ENCODE measurements at places on chromosomes 16 and 17.

- no peak for DNase-seq
These were observed 29.9 kb downstream of the ABCA6 start for GRCh38 chr17:69111794-69112193.

DNA sequence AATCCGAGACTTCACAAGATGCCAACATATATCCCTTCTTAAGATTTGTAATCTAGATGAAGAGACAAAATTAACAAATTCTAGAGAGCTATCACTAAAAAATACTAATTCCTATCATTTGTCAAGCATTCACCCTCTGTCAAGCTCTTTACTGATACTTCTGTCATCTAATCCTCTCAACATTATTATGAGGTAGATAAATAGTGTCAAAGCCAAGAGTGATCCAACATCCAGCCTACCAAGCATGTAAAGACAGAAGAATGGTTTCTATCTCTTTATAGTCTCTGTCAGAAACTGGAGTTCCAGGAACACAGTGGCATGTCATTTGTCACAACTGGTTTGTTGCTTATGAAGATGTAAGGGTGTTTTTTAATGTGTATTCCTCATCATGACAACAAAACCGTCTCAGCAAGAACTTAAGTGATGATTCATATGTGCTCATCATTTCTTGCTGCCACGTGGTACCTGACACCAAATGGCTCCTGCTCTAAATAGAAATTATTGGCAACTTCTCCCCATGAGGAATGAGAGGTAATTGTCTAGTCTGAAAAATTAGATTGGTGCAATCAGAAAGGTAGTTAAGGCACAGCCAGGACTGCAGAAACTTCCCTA lies 196.8 kb downstream of the TOX3 start:
- DNase-seq: no peak

DNA sequence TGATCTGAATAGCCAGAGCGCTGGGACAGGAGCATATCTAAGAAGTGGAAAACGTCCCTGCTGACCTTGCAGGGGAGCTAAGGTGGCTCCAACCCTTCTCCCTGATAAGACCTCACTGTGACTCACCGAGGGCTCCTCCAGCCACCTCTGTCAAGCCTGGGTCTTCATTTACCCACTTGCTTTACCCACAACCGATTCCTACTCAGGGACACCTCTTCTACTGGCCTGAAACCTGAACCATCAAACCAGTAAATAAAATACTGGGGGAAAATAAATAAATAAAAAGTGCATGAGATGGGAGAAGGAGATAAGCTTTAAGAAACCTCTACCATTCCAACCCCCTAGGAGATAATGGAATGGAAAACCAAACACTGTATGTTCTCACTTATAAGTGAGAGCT lies 80.2 kb upstream of the ALOX12 start:
- no peak for DNase-seq

GRCh38 chr16:89064606-89065457 lies 28.8 kb upstream of the ACSF3 start:
- DNase-seq: no peak

DNA sequence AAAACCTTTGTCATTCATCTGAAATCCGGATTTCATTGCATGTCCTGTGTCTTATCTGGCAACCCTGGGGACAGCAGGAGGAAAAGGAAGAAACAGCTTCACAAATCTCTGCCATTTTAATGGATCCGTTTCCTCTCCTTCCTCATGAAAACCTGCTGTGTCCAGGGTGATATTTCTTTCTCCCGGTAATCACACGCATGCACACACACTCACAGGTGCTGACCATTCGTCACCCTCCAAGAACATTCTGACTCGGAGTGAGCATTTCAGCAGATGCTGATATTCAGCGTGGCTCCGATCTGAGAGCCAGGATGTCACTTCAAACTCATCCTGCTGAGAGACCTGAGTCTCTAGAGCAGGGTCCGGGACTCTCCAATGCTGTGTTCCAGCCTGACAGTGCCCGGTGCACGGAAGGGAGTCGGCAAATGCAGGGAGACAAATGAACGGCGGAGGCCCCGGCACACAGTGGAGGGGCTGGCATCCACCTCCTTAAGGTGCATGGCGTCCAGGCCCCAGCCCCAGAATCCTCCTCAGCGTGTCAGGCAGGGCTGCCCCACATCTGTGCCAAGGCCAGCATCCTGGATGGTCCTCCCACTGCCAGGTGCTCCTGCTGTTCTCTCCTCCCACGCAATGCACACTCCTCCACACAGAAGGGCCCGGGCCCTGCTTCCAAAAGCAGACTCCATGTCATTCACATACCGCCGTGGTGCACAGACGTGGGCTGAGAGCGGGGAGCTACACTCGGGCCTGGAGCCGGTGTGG lies 70.7 kb downstream of the RBFOX3 start:
- no peak for DNase-seq

DNA sequence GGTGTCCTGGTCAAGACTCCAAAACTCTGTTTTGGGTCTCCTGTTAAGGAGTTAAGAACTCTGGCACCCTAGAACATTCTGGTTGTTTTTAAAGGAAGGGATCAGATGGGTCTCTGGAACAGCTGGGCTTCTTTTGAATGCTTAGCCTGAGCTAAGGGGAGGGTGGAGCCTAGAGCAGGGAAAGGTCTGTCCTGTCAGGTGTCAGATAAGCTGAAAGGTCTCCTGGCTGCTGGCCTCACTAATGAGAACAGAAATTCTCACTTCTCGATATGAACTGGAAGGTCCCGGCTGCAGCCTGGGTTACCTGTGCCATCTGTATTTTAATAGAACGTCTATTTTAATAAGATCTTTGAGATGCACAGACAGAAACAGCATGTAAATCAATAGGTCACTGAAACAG lies 69.0 kb downstream of the RAP1GAP2 start:
- DNase-seq: no peak

- no peak for DNase-seq
These were observed 55.3 kb upstream of the KSR1 start for GRCh38 chr17:27400991-27401390.

- no peak for DNase-seq
These were observed 659 bp downstream of the KRT15 start for GRCh38 chr17:41518031-41518430.

- no peak for DNase-seq
These were observed 587 bp upstream of the PRR35 start for GRCh38 chr16:559411-560203.

DNA sequence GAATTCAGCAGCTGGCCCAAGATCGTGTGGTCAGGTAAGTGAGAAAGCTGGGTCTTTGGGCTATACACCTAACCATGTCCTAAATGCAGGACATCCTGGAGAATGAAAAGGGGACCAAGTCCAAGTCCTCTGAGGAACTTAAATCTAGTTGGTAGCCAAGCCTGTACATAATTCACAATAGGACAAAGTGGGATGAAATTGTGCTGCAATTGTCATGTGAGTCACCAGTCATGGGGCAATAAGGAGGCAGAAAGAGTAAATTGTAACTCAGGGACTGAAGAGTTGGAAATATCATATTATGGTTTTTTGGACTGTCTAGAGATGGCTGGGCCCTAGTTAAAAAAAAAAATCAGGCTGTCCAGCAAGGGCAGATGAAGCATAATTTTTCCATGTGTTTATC lies 202.6 kb downstream of the CYLD start:
- DNase-seq: peak; percentile 15

DNA sequence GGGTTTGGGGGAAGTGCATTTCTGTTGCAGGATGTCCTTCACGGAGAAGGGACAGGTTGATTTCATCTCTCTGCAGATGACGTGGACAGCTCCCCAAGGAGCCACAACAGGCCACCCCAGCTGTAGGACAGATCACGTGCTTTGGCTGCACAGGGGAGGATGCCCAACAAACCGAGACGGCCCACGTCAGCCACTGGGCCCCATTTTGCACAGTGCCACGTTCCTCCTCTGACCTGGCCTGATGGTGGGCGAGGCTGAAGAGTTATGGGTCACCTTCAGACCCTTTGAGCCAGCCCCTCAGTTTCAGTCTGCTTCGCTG lies 9.0 kb upstream of the RHBDL3 start:
- no peak for DNase-seq

DNA sequence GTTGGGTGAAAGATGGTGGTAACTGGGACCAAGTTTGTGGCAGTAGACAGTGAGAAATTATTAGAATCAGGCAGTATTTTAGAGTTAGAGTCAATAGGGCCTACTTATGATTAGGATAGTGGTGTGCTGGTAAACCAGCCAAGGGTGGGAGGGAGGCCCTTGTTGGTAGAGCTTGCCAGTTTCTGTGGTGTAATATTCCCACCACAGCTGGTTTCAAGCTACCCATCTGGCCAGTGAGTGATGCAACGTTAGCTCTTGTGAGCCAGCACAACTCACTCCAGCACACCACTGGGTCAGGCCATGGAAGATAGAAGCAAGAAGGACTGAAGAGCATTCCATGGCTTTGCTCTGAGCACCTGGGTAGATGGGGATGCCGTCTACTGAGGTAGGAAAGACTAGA lies 34.9 kb downstream of the GNAO1 start:
- DNase-seq: no peak

- DNase-seq: peak; percentile 92
These were observed 304.4 kb downstream of the HS3ST3B1 start for GRCh38 chr17:14605267-14605599.

DNA sequence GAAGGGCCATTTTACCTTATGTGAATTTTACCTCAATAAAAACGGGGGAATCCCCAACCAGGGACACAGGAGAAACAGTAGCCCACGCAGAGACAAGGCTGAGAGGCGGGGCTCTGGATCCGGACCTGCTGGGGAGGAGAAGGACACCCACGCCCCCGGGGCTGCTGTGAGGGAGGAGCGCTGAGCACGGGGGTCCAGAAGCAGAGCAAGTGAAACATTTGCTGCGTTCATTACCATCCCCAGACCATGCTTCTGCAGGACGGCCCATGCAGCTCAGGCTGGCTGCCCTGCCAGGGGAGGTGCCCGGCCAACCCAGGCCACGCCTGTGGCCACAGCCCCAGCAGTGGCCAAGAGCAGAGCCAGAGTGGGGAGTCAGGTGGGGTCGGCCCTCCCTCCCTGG lies 50.0 kb downstream of the KCNJ18 start:
- no peak for DNase-seq

DNA sequence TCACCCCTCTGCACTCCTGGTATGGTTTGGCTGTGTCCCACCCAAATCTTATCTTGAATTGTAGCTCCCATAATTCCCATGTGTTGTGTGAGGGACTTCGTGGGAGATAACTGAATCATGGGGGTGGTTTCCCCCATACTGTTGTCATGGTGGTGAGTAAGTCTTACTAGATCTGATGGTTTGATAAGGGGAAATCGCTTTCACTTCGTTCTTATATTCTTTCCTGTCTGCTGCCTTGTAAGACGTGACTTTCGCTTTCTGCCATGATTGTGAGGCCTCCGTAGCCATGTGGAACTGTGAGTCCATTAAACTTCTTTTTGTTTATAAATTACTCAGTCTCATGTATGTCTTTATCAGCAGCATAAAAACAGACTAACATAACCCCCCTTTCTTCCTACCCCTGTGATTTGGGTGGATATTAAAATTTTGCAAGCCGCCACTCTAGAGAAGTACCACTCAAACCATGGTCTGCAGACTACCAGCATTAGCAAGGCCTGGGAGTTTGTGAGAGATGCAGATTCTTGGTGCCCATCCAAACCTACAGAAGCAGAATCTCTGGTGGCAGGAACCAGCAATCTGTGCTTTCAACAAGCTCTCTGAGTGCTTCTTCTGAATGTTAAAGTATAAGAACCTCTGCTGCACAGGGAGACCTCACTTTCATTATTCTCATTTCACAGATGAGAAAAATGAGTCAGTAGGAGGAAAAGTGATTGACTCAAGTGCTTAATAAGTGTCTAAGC lies 999.5 kb upstream of the EEF2KMT start:
- no peak for DNase-seq

- no peak for DNase-seq
These were observed 92.7 kb downstream of the ABCC1 start for GRCh38 chr16:16042076-16042475.

- no peak for DNase-seq
These were observed 18.7 kb upstream of the ADGRG1 start for GRCh38 chr16:57609541-57610401.

GRCh38 chr16:30605158-30605557 lies 5.0 kb downstream of the ZNF689 start:
- DNase-seq: peak; percentile 53

DNA sequence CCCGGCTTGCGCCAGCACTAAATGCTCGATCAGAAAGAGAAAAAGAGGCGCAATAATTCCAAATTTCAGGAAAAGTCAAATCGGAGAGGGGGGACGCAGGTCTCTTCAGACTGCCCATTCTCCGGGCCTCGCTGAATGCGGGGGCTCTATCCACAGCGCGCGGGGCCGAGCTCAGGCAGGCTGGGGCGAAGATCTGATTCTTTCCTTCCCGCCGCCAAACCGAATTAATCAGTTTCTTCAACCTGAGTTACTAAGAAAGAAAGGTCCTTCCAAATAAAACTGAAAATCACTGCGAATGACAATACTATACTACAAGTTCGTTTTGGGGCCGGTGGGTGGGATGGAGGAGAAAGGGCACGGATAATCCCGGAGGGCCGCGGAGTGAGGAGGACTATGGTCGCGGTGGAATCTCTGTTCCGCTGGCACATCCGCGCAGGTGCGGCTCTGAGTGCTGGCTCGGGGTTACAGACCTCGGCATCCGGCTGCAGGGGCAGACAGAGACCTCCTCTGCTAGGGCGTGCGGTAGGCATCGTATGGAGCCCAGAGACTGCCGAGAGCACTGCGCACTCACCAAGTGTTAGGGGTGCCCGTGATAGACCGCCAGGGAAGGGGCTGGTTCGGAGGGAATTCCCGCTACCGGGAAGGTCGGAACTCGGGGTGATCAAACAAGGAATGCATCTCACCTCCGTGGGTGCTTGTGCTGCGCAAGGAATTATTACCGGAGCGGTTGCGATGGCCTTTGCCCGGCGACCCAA lies 4.0 kb upstream of the DLX4 start:
- no peak for DNase-seq

DNA sequence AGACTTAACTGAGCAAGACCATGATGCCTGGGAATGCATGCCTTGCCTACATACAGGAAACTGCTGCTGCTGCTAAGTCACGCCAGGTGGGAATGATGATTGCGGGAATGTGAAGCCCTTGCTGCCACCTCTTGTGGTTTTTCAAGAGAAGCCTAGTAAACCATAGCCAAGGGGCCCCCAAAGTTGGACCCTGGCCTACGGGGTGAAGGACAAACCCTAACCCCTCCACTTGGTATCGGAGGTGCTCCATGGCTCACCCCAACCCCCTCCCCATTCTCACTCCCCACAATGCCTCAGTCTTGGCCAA lies 233.9 kb downstream of the ZNF423 start:
- DNase-seq: no peak

- peak; percentile 80 for DNase-seq
These were observed 94.7 kb downstream of the SEC14L1 start for GRCh38 chr17:77235370-77235941.

- DNase-seq: peak; percentile 78
These were observed 113.4 kb upstream of the RCVRN start for GRCh38 chr17:10018461-10018891.

GRCh38 chr16:1526608-1527555 lies 6.6 kb upstream of the TMEM204 start:
- no peak for DNase-seq

Measured in suppressor macrophage treated with lipopolysaccharide for 1 hour (primary cell).